ENCODE measurements at places on chromosomes 3 and 15. TPM values are rescaled to one million over a fixed set of nuclear protein-coding genes. Genes with fewer than 3 reads are reported as not detected.

The PATL2 gene
- 30.7 TPM for total RNA-seq

DNA sequence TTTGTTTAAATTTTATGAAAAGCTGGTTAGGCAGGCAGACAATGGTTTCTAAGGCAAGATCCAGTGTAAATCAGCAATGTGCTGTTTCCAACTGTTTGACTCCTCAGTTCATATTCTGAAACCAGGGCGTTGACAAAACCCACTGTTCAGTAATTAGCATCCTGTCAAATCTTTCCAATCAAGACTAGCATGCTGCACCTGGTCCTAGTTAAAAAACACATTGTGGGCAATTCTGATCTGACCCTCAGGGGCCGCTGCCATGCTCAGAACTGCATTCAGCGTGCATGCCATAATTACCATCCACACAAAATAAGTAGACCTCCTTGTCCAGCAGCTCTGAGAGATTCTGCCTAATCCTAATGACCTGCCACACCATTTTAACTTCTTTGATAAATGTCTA is 20.9 kb upstream of the RBP1 start:
- DNase-seq = no peak

GRCh38 chr3:53939086-53939582 is 47.5 kb upstream of the SELENOK start:
- no peak for DNase-seq

- DNase-seq = no peak
Measured at GRCh38 chr3:152362086-152362485, 93.4 kb downstream of the MBNL1 start.

- DNase-seq = no peak
Measured at GRCh38 chr3:151794080-151794479, 19.8 kb upstream of the AADAC start.
